ENCODE measurements at places on chromosomes 1 and 21.

- DNase-seq: no peak
These were observed at the start of gene CFHR5 for GRCh38 chr1:196977278-196977677. Gene CFHR5, plus strand, starts transcription at chr1:196977556. Its CDS starts 109 bp downstream, at chr1:196977665.

- DNase-seq: no peak
These were observed 28.1 kb downstream of the SMAP2 start for GRCh38 chr1:40401473-40402201.

GRCh38 chr1:46487818-46488218, 1.8 kb upstream of the DMBX1 start:
- no peak for DNase-seq

DNA sequence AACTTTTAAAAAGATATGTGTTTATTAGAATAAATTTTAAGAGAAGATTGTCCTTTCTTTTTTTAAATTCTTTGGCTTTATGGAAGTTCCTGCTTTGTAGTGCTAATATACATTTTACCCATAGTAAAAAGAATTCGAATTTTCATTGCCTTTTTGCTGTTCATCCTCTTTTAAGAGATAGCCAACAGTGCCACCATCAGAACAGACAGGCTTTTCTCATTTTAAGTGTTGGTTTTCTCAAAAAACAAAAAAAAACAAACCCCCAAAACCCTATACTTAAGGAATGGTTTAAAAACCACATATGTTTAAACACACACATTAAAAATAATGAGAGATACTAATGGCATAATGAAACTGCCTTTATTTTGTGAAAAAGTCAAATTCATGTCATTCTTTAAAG, 118.8 kb downstream of the NEK7 start:
- DNase-seq: no peak

- no peak for DNase-seq
These were observed 11.9 kb downstream of the KIF21B start for GRCh38 chr1:201011616-201012015.

DNA sequence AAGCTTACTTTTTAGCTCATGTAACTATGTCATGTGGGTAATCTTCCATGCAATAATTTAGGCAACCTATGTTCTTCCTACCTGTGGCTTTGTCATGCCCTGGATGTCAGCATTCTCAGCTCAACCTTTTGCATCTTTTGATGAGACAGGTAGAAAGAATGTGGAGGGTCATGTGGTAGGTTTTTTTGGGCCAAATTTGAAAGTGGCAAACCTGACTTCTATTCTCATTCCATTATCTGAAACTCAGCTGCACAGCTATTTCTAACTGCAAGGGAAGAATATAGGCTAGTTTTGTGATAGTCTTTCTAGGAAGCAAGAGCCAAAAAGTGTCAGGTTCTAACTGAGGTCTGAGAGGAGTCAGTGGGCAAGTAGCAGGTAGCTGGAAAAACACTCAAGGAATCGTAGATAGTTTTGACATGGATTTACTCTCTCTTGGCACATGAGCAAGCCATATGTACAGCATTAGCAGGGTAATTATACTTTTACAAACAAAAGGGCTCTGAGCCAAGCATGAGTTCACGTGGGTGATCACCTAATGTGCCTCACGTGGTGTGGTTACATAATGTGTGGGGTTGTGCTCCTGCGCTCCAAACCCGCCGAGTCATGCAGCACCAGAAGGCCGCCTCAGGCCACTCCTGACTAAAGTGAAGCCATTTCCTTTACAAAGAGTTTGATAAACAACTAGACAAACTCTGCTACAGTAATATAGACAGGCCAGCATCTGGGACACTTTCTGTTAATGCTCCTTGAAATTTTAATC, 1013.8 kb downstream of the PLA2G4A start:
- DNase-seq: no peak

DNA sequence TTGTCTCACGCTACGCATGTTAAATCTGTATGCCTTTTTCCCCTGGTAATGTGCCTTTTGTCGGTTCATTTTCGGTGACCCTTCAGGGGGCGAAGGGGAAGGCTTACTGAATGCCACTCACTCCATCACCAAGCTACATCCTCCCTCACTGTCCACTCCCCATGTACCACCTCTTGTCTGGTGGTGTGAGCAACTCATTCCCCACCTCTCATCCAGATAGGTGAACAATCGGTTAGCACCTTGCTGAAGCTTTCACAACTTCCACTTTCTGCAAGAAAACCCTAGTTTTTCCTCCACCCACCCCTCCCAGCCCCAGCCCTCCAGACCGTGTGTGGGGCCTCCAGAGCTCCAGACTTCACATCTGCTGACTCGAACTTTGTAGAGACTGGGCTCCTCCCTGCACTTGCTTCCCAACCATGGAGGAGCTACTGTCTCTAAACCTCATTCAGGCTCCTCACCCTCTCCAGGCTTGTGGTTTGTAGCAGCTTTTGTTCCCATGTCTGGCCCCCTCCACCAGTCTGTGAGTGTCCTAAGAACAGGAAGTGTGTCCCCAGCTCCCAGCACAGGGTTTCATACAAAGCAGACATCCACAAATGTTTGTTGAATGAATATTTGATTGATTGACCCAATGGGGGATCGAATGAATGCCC, 48.4 kb upstream of the RUNX3 start:
- DNase-seq: no peak

- no peak for DNase-seq
These were observed 92.5 kb downstream of the DSCAM start for GRCh38 chr21:40754466-40754865.

GRCh38 chr1:103457886-103458455, 67.5 kb upstream of the RNPC3 start:
- DNase-seq: no peak

GRCh38 chr1:180428782-180429695, 73.3 kb downstream of the ACBD6 start:
- no peak for DNase-seq

GRCh38 chr21:28554660-28555475, 437.8 kb downstream of the LTN1 start:
- no peak for DNase-seq

- no peak for DNase-seq
These were observed 1.2 kb upstream of the LRRC52 start for GRCh38 chr1:165542647-165543046.

GRCh38 chr1:243316366-243316989, 60.6 kb downstream of the SDCCAG8 start:
- no peak for DNase-seq

DNA sequence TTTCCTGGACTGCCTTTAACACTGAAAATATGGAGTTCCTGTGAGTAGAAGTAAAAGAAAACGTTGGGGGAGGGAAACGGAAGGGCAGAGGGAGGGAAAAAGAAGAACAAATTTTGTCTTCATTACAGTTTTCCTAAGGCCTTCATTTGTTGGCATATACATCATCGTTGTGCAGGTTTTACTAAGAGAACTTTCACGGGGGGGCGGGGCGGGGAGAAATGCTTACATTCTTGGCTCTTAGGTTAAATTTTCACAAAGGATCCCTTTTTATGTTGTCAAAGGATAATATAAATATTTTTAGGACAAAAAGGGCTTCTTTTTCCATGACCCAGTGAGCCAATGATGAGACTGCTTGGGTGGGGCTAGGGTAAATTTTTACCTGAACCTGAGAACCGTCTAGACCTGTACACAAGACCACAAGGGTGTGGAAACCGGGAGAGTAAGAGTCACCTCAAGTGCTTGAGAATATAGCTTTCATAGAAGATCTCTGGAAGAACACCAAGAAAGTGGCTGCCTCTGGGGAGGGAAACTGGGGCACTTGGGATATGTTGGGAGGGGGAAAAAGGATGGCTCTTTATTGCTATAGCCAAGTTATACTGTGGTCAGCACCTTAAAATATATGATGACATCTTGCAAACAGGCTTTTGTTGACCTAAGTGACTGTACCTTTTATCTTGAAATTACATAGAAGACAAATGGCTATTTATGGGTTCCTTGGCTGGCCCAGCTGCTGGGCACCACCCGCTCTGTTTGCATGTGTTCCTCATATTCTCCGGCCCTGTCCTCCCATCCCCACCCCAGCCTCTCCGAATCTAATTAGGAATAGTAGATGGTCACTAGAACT, 2.0 kb upstream of the UTP25 start:
- DNase-seq: no peak

All from stimulated activated CD4-positive, alpha-beta T cell treated with anti-CD3 and anti-CD28 coated beads, Interleukin-1b, Interleukin-23, amount 100 ng/mL, for 1 hour (primary cell).